Non-pigmented ciliary epithelial cell (primary cell): ENCODE measurements at places on chromosomes 12 and 14.

DNA sequence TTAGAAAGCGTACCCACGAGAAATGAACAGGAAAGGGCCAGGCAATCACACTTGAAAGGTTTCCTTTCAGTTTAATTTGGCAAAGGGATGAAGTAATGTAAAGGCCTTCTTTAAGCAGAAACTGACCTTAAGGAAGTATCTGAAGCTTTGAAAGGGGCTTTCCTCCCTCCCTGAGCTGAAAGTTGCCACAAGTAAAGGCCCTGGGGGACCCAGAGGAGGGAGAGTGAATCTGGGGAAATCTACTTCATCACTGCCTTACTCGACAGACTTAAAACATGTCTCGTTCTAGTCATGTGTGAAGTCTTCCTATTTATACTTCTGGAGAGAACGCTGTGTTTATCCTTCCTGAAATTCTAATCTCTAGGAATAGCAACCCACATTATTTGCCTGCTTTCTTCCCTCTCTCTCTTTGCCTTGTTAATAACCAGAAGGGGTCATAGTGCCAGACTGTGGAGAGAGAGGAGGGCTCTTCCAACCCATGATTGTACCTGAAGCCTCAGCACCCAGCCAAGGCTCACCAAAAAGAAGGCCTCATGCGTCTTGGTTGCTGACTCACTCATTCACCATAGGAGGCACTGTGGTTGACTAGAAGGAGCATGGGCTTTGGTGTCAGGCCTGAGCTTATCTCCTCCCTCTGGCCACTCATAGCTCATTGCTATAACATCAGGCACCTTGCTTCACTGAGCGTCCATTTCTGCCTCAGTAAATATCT lies 10.2 kb upstream of the GPX2 start:
- DNase-seq, result no peak

DNA sequence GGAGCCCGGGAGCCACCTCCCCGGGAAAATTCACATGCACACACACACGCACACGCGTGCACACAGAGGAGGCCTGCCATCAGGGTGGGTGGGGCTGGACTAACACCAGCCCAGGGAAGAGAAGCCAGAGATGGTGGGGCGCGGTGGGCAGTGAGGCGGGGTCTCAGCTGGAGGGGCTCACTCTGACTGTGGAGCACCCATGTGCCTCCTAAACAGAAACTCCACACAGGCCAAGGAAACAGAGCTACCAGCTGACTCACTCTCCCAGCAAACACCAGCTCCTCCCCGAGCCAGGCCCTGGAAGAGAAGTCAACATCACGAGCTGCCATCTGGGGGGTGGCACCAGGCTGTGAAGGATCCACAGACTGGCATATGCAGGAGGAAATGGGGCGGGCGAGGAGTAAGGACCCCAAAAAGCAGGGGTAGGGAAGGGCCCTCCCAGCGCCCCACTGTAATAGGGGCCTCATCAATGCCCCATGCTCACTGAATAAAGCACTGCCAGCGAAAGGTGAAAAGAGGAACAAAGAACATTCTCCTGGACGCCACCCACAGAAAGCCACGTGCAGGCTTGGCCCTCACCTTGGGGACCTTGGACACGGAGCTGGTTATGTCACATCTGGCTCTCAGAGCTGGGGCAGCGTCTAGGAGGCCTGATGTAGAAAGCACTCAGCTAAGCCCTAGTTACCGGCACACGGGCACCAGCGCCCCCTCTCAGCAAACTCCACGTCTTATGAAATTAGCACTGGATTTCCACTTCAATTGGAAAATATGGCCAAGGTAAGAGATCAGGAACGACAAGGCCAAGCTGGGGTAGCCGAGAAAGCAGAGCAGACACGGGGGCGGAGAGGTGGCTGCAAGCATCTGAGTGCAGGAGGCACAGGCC lies 8.4 kb upstream of the INF2 start:
- no peak for DNase-seq

- no peak for DNase-seq
Observed at GRCh38 chr12:13278249-13278787, 81.8 kb downstream of the EMP1 start.

- DNase-seq, result no peak
Observed at GRCh38 chr12:56988207-56988739, 18.1 kb downstream of the ZBTB39 start.

DNA sequence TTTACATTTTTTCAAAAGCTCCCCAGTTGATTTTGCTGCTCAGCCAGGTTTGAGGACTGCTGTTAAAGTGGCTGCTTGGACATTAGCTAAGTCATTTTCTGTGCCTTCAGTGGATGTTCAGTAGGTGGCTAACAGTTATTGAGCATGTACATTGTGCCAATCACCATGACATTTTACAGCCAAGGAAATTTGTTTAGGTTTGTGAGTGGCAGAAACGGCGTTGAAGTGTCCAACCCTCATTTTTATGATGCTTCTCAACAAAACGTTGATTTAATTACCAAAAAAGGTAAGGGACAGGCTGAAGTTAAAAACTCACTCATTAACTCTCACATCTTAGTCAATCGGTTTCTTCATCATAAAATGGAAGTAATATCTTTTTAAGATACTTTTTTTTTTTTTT lies 37.0 kb upstream of the LRIG3 start:
- no peak for DNase-seq

DNA sequence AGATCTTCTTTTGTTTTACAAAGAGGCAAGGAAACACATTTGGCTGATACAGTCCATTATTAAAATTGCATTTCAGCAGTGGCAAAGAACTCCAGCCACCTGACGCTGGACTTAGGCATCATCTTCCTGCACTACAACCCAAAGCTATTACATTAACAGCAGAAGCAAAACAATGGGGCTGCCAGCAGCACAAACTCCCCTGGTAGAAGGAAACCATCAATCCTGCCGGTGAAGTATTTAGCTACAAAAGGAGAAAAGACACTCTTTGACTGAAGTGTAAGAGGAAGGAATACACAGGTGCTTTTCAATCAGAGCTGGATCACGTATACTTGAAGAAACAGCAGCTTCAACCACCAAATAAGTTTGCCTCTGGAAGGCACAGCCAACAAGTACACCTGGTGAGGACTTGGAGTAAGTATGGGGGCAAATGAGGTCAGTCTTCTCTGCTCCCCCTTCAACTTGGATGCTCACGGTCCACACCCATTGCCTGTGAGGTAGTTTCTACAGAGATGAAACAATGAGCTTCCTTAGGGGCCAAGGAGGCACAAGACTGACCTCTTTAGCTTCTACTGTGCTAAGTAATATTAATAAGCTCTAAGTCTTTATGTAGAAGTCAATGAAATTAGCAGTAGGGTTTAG lies 125.9 kb upstream of the FOXN3 start:
- no peak for DNase-seq

DNA sequence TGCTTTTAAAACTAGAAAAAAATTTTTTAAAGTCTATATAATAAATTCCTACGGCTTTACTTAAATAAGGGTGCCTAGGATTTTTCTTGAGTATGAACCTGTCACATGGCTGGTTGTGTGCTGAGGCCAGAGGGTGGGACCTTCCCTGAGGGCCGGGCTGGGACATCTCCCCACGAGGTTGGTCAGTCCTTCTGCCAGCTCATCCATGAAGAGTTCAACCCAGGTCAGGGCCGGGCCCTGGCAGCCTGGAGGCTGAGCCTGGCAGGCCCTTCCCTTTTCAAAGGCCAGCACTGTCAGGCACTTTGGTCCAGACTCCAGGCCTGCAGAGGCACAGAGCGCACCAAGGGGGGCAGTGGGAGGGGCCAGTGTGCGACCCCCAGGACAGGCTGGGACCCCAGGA lies 31.7 kb downstream of the TNFAIP2 start:
- no peak for DNase-seq

- no peak for DNase-seq
Observed at GRCh38 chr14:51939755-51940301, 49.5 kb upstream of the RTRAF start.

- DNase-seq, result no peak
Observed at GRCh38 chr12:101027200-101027599, 182.8 kb downstream of the SLC5A8 start.

DNA sequence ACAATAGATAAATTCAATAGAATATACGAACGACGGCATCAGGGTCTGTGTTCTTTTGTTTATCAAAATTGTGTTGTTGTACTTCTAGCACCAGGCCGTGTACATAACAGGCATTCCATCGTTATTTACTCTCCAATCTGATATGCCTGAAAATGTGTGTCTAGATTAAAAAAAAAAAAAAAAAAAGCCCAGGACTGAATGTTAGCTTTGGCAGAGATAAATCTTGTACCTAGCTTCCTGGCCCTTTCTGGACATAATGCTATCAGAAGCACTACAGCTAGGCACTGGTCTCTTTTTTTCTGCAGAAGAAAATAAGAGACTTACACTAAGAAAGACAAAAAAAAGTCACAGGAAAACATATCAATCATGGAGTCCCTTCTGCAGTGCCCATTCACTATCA lies 37.0 kb downstream of the CDKL1 start:
- DNase-seq, result no peak

DNA sequence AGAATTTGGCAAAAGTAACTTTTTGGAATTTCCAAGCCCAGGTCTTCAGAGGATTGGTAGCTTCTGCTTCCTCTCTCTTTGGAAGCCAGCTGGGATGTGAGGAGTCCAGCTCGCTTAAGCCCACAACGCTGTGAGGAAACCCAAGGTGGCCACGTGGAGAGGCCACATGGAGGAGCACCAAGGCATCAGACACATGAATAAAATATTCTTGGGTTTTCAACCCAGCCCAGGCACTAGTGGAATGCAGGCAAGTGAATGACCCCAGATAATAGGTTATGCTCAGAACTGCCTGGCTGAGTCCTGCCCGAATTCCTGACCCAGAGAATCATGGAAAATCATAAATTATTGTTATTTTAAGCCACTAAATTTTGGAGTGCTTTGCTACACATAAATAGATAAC lies 119.7 kb upstream of the PARP11 start:
- no peak for DNase-seq

DNA sequence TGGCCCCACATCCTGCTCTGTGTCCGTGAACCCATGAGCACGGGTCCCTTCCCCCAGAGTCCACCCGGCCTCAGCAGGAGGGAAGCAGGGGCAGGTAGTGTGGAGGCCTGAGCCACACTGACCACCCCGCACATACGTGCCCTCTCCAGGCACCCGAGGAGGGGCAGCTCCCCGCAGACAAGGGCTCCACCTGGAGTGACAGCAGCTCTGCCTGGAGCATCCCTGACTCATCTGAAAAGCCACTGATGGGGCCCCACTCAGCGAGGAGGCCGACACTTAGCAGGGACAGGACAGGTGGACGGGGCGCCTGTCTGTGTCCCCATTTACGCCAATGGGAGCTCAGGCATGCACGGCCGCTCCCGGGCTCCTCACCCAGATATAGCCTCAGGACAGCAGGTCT lies 237.6 kb upstream of the SFSWAP start:
- no peak for DNase-seq

- no peak for DNase-seq
Observed at GRCh38 chr14:63492391-63492790, 50.8 kb downstream of the PPP2R5E start.

DNA sequence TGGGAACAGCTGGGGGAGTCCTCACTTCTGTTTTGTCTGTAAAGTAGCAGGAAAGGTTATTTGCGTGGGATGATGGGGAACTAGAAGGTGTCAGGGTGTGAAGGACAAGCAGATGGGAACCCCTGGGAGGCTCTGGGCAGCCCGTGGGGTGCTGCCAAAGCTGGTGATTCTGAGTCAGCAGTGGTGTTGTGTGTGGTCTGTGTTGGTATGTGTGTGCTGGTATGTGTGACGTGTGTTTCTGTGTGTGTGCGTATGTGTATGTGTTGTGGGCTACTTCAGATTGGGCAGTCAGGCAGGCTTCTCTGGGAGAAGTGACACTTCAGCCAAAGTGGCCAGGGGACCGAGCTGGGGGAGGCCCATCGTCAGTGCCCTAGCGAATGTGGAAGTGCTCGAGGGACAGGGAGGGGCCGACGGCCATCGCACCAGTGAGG lies 15.3 kb upstream of the BDKRB2 start:
- DNase-seq, result no peak

DNA sequence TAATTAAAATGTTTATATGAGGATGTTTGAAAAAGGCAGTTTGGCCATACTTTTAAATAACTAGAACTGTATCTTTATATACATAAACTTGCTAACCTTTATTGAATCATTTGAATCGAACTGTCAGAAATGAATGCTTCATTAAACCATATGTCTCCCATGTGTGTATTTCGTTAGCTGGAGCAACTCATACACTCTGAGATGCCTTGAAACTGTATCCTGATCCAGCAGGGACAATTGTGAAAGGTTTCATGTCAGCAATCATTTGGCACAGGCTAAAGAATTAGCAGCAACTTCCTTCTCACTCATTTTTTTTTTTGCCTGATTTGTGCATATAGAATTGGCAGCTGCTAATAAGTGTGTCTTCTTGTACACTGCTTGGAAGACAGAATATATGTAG lies 109.9 kb downstream of the NAV3 start:
- DNase-seq, result no peak

GRCh38 chr14:74973003-74973653 lies 17.7 kb upstream of the PGF start:
- no peak for DNase-seq

DNA sequence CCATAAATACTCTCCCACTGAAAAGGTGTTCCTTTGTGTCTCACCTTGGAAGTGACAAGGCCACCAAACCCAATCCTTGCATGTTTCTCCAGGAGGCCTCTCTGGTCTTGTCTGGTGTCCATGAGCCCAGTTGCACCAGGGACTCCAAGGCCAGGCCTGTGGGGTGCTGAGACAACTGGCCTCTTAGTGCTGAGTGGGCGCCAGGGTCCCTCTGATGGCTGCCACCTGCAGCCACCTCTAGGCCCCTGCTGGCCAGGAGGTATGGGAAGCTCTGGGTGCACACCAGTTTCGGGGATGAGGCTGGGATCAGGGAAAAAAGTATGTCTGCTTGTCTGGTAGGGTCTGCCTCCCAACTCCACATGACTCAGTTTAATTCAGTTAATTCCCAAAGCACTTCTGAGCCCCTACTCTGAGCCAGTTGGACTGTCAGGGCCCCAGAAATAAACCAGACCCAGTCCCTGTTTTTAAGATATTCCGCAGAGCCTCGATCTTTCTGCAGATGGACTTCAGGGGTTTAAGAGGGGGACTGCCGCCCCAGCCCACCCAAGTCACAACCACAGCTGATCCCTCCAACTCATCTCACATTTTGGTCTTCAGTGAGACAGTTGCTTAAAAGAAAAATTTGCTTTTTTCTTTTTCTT lies 15.0 kb upstream of the FAM181A start:
- no peak for DNase-seq

GRCh38 chr12:101954676-101955075 lies 77.3 kb downstream of the DRAM1 start:
- DNase-seq, result no peak

- DNase-seq, result no peak
Observed at GRCh38 chr12:128267651-128268378, 845 bp downstream of the TMEM132C start.

- no peak for DNase-seq
Observed at GRCh38 chr14:94139006-94139405, 9.6 kb upstream of the IFI27L2 start.

DNA sequence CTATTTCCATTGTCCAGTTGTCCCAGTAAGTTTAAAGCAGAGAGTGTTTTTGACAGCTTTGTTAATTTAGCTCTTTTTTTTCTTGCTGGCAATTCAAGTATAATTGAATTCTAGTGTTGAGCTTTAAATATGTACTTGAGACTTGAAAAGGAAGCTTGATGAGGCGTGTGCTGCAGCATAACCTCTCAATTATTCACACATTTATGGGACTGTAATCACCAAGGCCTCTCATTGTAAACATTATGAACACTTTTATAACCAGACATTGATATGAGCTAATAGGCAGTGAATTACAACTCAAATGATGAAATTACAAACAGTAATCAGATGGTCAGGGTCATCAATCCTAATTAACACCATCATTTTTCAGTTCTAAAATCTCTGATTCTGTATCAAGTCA lies 378.0 kb upstream of the DDHD1 start:
- DNase-seq, result no peak

- no peak for DNase-seq
Observed at GRCh38 chr14:102761206-102761605, 16.0 kb upstream of the TRAF3 start.
